CD8-positive, alpha-beta memory T cell (primary cell): ENCODE measurements at places on chromosomes 2 and 18.

GRCh38 chr2:237577956-237578870 is 11.8 kb downstream of the PRLH start:
- H3K36me3 ChIP-seq: no peaks in the 10 kb centered on the region
- no peak for DNase-seq
- H3K4me3 ChIP-seq: no peak overlapping the region
- H3K4me1 ChIP-seq: no peaks in the 10 kb centered on the region

DNA sequence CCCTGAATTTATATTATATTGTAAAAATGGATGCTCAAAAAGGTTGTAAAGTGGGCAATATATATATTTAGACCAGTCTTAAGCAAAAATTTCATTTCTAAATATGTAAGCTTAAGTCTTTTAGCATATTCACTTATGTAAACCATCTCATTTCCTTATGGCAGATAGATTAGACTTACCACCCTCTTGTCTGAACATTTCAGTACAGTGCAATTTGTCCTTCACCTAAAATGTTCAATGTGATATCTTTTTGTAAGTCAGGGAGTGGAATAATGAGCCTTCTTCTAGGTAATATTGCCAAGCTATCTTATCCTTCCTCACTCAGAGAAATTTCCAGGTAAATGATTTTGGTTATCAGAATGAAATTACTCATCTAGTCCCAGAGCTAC is 92.3 kb downstream of the KLF7 start:
- H3K4me1 ChIP-seq: peaks cover 19% of the 10 kb centered on the region
- no peak for DNase-seq
- H3K27ac ChIP-seq: no peak overlapping the region
- no peaks in the 10 kb centered on the region for H3K27me3 ChIP-seq
- peak overlapping the region; percentile 5 for H3K4me3 ChIP-seq
- no peaks in the 10 kb centered on the region for H3K36me3 ChIP-seq

GRCh38 chr2:57429831-57430230 is 616.8 kb upstream of the VRK2 start:
- no peaks in the 10 kb centered on the region for H3K27me3 ChIP-seq
- H3K4me1 ChIP-seq: no peaks in the 10 kb centered on the region
- H3K4me3 ChIP-seq: no peak overlapping the region
- H3K36me3 ChIP-seq: no peaks in the 10 kb centered on the region

DNA sequence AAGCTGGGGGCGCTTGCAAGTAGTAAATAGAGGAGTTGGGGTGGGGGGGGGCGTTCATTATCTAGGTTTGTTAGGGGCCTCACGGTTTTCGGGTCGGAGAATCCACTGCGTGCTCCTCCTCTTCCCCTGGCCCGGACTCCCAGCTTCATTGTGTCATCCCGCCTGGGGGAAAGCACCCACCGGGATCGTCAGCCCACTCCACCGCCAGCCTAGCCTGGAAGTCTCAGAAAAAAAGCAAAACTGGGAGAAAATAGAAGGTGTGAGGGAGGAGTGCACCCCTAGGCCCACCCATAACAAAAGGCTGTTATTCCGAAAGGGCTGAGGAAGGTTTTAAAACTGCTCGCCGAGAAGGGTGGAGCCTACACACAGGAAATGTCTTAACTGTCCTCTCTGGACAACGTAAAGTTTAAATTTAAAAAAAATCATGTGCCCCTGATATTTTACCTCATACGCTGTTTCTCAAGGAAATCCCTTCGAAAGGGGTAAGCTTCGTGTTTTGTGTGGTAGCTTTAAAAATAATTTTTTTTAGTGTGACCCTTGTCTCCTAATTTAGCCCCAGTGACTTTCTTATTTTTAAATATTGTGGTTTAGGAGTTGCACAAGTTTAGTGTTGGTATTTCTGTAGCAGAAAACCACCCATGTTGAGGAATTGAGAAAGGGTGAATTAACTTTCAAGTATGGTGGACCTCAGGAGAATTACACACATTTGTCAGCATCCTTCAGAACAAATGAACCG is 104.2 kb downstream of the SPTBN1 start:
- DNase-seq: no peak
- peak overlapping the region; percentile 74 for H3K27ac ChIP-seq
- no peaks in the 10 kb centered on the region for H3K27me3 ChIP-seq
- no peaks in the 10 kb centered on the region for H3K36me3 ChIP-seq
- peaks cover 50% of the 10 kb centered on the region for H3K4me1 ChIP-seq
- peak overlapping the region; percentile 98 for H3K4me3 ChIP-seq

GRCh38 chr2:148754864-148755263 is 110.3 kb downstream of the EPC2 start:
- H3K27ac ChIP-seq: no peak overlapping the region
- no peak for DNase-seq
- peaks cover 10% of the 10 kb centered on the region for H3K36me3 ChIP-seq
- H3K4me1 ChIP-seq: no peaks in the 10 kb centered on the region
- no peaks in the 10 kb centered on the region for H3K27me3 ChIP-seq

- no peak overlapping the region for H3K27ac ChIP-seq
- H3K4me3 ChIP-seq: no peak overlapping the region
- no peaks in the 10 kb centered on the region for H3K36me3 ChIP-seq
- no peaks in the 10 kb centered on the region for H3K27me3 ChIP-seq
- no peak for DNase-seq
- H3K4me1 ChIP-seq: no peaks in the 10 kb centered on the region
Observed at GRCh38 chr18:1048032-1048431, 143.4 kb downstream of the ADCYAP1 start.

DNA sequence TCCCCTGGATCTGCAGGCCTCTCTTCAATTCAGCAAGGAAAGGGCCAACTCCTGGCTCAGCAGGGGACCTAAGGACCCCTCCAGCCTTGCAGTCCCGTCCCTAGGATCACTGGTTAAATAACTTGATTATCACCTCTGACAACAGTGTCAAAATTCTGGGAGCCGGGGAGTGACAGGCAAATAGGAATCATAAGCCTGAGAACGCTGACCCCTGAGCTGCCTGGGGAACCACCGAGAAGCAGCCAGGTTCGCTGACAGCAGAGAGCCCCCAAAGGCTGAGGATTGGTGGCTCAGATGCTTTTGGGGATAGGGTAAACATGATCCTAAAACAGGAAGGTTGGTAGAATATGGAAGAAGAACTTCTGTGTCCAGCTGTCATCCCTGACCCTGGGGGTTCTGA is 17.5 kb upstream of the TNS1 start:
- H3K27me3 ChIP-seq: no peaks in the 10 kb centered on the region
- no peak overlapping the region for H3K27ac ChIP-seq
- no peak for DNase-seq
- H3K36me3 ChIP-seq: no peaks in the 10 kb centered on the region
- no peaks in the 10 kb centered on the region for H3K4me1 ChIP-seq

DNA sequence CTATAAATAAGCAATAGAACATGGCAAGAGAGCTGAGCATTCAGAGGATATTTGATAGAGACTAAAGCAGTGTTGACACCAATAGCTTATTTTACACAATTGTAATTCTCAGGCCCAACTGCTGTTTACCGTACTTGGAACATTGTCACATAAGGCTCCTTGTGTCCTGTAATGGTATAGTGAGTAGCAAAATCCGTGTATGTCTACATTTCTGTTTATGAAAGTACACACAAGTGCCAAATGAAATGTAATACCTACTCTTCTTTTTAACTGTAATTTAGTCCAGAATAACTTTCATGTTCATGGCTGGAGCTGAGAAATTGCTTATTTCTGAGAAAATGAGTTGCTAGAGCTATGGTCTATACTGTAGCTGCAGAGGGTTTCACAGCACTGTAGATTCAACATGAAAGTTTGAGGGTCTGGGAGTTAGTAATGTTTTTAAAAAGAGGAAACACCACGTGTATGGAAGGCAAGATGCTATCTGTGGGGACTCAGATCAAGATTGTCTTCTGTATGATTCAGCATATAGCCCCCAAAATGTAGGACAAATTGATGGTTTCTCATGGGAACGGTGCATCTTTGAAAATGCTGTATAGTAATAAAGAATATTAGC is 110.2 kb upstream of the NOSTRIN start:
- H3K4me1 ChIP-seq: no peaks in the 10 kb centered on the region
- H3K4me3 ChIP-seq: no peak overlapping the region
- H3K27ac ChIP-seq: no peak overlapping the region
- H3K36me3 ChIP-seq: no peaks in the 10 kb centered on the region

- no peak for DNase-seq
- H3K27ac ChIP-seq: no peak overlapping the region
- H3K4me1 ChIP-seq: peaks cover 9% of the 10 kb centered on the region
- H3K4me3 ChIP-seq: no peak overlapping the region
- H3K27me3 ChIP-seq: no peaks in the 10 kb centered on the region
Observed at GRCh38 chr2:196924051-196924450, 2.5 kb downstream of the PGAP1 start.

GRCh38 chr18:45525301-45525700 is 90.0 kb upstream of the SLC14A2 start:
- H3K36me3 ChIP-seq: no peaks in the 10 kb centered on the region
- no peak overlapping the region for H3K4me3 ChIP-seq
- DNase-seq: no peak
- no peaks in the 10 kb centered on the region for H3K4me1 ChIP-seq
- no peaks in the 10 kb centered on the region for H3K27me3 ChIP-seq
- H3K27ac ChIP-seq: no peak overlapping the region

DNA sequence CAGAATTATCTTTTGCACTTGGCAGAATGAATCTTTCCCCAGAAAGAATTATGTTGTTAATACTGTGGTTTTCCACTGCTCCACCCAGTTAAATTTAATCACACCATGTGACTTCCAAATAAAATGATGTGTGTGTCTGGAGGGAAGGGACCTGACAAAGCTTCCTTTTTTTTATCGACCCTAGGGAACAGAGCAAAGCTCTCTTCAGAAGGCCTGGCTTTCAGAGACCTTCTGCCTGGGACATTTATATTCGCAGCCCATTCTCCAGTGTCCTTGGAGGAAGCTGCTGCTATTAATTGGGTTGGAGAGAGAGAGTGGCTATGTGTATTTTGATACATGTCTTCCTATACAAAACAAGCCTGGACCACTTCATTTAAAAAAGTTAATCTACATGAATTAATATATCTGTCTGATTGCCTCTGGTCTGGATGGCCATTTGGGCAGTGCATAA is 233.7 kb downstream of the PRKCE start:
- H3K27me3 ChIP-seq: no peaks in the 10 kb centered on the region
- no peak for DNase-seq
- peaks cover 19% of the 10 kb centered on the region for H3K4me1 ChIP-seq
- H3K4me3 ChIP-seq: no peak overlapping the region
- no peak overlapping the region for H3K27ac ChIP-seq
- no peaks in the 10 kb centered on the region for H3K36me3 ChIP-seq

- H3K4me1 ChIP-seq: peaks cover 7% of the 10 kb centered on the region
- peaks cover 24% of the 10 kb centered on the region for H3K27me3 ChIP-seq
- no peak overlapping the region for H3K27ac ChIP-seq
Observed at GRCh38 chr18:77250501-77250925, 865 bp downstream of the GALR1 start.

GRCh38 chr2:129892360-129892759 is 87.1 kb upstream of the RAB6C start:
- H3K4me3 ChIP-seq: no peak overlapping the region
- no peak for DNase-seq
- H3K36me3 ChIP-seq: no peaks in the 10 kb centered on the region
- no peak overlapping the region for H3K27ac ChIP-seq

DNA sequence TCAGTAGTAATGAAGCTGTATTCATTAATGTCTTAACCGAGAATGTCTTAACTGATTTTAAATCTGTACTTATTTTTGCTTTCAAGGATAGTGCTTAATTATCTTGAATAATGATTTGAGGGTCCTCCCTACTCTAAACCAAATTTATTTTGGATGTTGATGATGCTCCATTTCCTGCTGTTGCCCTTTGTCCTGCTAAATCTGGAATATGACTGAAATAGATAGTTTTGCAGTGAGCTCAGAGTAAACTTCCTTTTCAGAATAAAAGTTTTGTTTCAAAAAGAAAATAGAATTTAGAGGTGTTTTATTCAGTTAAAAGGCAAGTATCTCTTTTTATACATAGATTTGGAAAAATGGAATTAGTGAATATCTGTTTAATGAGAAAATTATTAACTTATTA is 8.1 kb downstream of the NBEAL1 start:
- H3K4me1 ChIP-seq: peaks cover 8% of the 10 kb centered on the region
- H3K36me3 ChIP-seq: no peaks in the 10 kb centered on the region
- DNase-seq: no peak
- no peaks in the 10 kb centered on the region for H3K27me3 ChIP-seq

DNA sequence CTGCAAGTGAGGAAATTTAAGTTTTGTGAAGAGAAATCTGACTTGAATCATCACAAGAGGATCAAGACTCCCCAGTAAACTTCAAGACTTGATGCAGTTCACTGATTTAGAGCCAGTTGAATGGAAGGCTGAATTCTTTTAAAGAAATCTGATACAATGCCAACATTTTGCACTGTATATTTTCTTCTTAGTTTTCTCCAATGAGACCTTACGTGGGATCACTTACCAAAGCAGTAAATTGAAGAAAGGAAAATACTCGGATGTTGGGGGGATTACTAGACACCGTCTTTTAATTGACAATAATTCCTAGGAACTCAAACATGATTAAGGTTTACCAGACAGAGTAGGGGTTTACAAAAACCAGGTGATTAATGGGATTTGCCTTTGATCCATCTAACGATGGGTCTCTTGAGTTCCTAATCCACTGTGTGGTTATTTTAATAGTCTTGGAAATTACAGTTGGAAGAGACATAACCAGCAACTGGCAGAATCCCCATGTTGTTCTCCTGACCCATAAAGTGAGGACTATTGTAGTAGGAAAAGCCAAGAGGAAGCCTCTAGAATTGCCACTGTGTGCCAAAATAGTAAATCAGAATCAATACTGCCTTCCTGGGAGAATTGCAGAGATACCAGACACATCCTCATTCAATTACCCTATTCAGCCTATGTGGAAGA is 354.5 kb downstream of the PID1 start:
- no peak for DNase-seq
- H3K27me3 ChIP-seq: no peaks in the 10 kb centered on the region
- no peaks in the 10 kb centered on the region for H3K4me1 ChIP-seq

- no peak overlapping the region for H3K4me3 ChIP-seq
- H3K4me1 ChIP-seq: peaks cover 32% of the 10 kb centered on the region
- no peak overlapping the region for H3K27ac ChIP-seq
- DNase-seq: no peak
- no peaks in the 10 kb centered on the region for H3K27me3 ChIP-seq
- H3K36me3 ChIP-seq: peaks cover 8% of the 10 kb centered on the region
Observed at GRCh38 chr2:241298673-241299072, 16.8 kb downstream of the HDLBP start.

GRCh38 chr18:60044290-60045006 is 144.7 kb downstream of the PMAIP1 start:
- H3K27me3 ChIP-seq: no peaks in the 10 kb centered on the region
- DNase-seq: no peak
- H3K27ac ChIP-seq: no peak overlapping the region

- H3K27ac ChIP-seq: no peak overlapping the region
- no peak overlapping the region for H3K4me3 ChIP-seq
- no peak for DNase-seq
- H3K36me3 ChIP-seq: no peaks in the 10 kb centered on the region
- peaks cover 12% of the 10 kb centered on the region for H3K4me1 ChIP-seq
Observed at GRCh38 chr2:221567809-221568208, 4.3 kb downstream of the EPHA4 start.
